ENCODE measurements at places on chromosomes 7 and 10.

- DNase-seq, result no peak
These were observed 63.7 kb upstream of the PDK4 start for GRCh38 chr7:95660023-95660434.

GRCh38 chr10:76116523-76116922 is 685.1 kb downstream of the LRMDA start:
- DNase-seq, result no peak

DNA sequence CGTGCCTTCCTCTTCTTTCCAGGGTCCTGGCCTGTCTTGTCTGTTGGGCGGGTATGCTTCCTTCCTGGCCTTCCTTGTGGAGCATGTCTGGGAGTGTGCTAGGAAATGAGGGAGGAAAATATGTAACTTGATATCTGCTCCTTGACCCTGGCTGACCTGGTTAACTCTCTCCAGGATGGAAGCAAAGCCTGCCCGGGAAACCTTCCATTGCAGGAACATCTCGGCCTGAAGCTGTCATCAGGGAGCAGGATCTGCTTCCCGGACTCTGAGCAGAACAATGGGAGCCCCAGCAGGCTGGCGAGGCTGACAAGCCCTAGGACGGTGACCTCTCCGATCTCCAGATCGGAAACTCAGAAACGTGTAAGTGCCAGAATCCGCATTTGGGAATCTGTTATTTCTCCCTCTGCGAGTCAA is 340.3 kb downstream of the FRMD4A start:
- no peak for DNase-seq

DNA sequence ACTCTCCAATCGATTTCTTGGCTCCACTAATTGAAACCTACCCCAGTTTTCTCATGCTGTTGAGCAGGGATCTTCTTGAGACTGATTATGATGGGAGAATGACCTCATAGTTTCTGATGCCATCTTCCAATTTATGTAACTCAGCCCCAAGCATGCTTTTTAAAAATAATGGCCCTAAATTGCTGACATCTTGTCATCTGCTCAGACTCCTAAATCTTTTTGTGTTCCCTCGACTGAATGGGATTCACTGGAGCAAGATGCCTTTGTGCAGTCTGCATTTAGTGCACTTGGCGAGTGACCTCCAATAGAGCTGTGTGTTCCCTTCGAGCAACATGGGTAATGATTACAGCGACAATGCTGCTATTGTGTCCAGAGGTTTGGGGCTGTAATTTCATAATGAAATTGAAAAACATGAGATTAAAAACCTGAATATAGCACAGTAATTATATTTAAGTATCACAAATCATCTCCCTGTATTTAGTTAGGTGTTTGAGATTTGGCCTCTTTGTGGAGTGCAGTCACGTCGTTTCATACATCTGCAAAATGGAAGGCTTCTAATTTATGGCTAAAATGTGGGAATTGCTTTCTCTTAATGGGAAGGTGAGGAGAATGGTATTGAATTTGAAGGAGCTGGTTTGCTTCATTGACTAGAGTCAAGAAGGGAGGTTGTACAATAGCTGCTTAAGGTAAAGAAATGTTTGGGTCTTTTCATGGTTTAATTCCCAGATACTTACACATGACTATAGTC is 192.9 kb downstream of the AUTS2 start:
- DNase-seq, result no peak

GRCh38 chr10:75469006-75469616 is 37.7 kb downstream of the LRMDA start:
- DNase-seq, result peak; percentile 73

GRCh38 chr10:75234683-75235374 is 928 bp downstream of the COMTD1 start:
- peak; percentile 39 for DNase-seq

- no peak for DNase-seq
These were observed 26.2 kb upstream of the MGMT start for GRCh38 chr10:129440722-129441316.
